SJCRH30 (cell line): ENCODE measurements at places on chromosomes 4 and X. TPM values are rescaled to one million over a fixed set of nuclear protein-coding genes. Genes with fewer than 3 reads are reported as not detected.

DNA sequence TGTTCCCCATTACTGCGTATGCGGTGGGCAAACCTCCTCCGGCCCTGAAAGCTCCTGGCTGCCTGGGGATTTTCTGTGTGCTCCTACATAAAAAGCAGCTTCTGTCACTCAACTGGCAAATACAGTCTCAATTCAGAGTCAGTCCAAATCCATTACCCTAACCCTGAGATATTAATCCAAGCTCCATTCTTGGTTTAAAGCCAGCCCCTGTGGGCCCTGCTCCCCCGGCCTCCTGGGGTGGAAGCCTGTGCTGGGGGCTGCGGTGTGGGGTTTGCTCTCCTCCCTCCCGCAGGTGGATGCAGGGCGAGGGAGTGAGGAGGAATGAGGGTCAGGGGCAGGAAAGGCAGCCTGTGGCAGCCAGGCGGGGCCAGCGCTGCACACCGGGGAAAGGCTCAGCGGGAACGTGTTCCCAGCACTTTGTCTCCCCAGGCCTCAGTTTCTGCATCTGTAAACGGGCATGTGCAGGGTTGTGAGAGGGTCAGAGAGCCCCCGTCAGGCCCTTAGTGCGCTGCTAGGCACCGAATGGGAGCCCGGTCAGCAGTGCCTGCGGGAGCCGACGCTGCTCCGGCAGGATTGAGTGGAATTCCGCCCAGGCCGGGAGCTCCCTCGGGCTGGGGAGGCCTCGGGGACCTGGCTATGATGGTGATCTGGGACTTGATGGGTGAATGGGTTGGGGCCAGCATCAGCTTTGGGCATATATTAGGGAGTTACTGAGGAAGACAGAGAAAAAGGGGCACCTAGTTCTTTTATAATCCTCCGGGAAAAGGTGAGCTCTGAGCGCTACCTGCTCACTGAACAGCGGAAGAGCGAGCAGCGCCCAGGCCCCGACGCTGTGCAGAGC, 6.3 kb upstream of the RGS12 start:
- peak; percentile 1 for DNase-seq

- no peak for DNase-seq
Measured at GRCh38 chr4:61505773-61506685, 305.9 kb downstream of the ADGRL3 start.

DNA sequence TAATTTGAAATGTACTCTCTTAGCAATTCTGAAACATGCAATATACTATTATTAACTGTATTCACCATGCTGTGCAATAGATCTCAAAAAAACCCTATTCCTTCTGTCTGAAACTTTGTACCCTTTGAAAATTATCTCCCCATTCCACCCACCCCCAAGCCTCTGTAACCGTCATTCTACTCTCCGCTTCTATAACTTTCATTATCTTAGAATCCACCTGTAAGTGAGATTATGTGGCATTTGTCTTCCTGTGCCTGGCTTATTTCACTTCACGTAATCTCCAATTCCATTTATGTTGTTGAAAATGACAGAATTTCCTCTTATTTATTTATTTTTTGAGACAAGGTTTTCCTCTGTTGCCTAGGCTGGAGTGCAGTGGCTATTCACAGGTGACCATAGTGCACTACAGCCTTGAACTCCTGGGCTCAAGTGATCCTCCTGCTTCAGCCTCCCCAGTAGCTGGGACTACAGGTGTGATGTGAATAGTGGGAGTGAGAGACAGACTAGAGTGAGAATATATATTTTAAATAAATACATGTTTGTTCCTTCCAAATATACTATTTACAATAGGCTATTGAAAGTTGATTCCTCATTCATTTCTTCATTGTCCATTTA, 30.5 kb downstream of the VSIG4 start:
- DNase-seq = no peak

The MTNR1A gene
- total RNA-seq = not detected in 2 replicates

The KIT gene
- total RNA-seq = 0.12 and 0.18 TPM in 2 replicates
